ENCODE measurements at places on chromosomes 5 and 9.

GRCh38 chr5:174723979-174724483 lies 351 bp upstream of the MSX2 start:
- DNase-seq: no peak

DNA sequence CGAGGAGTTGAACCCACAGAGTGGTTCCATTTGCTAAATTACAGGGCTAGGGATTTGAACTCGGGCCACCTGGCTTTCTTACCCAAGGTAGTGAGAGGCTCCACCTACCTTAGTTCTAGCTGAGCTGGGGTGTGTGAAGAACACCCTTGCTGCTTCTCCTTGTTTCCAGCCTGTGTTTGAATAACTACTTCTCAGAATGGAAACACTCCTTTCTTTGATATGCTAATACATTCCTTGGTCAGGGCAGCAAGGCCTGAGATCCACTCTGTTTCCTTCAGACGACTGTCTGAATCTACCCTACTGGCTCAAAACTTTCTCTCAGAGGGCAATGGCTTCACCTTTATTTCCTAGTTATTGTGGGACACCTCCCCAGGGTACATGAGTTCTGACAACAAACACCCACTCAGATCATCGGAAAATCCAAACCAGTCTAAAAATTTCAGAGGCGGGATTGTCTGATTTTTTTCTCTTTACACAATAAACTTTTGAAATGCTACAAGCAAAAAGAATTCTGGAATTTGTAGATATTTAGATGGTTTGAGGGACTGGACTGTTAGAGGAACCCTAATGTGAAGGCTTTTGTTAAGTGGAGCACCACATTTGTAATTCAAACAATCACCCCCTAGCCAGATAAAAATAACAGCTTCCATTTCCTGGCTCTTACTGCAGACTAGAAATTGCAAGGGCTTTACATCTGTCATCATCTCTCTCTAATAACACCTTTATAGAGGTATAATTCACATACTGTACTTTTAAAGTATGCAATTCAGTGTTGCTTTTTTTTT lies 4.0 kb upstream of the ATP6V1G1 start:
- no peak for DNase-seq

GRCh38 chr5:11069041-11069440 lies 308.0 kb upstream of the DAP start:
- no peak for DNase-seq

DNA sequence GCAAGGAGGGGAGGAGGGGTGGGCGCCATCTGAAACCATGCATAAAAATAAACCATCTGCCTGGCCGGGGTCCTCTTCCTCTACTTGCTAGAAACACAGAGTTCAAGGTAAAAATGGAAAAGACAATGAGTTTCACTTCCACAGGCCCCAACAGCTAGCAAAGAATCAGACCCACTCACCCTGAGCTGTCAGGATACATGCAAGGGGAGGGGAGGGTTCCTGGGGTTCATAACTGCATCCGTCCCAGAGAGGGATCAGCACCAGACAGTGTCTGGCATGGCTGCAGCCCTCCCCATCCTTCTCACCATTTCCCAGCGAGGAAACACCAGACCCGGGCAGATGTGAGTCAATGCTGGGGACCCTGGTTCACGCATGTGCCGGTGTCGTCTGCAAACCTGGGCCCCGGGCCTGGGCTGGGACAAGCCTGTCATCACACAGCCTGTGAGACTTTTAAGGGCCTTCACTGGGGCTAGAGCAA lies 55.4 kb downstream of the SEMA4D start:
- DNase-seq: no peak

GRCh38 chr5:65026816-65027548 lies 258.3 kb downstream of the CWC27 start:
- DNase-seq: no peak

GRCh38 chr5:59598547-59598874 lies 295.0 kb downstream of the PDE4D start:
- no peak for DNase-seq

DNA sequence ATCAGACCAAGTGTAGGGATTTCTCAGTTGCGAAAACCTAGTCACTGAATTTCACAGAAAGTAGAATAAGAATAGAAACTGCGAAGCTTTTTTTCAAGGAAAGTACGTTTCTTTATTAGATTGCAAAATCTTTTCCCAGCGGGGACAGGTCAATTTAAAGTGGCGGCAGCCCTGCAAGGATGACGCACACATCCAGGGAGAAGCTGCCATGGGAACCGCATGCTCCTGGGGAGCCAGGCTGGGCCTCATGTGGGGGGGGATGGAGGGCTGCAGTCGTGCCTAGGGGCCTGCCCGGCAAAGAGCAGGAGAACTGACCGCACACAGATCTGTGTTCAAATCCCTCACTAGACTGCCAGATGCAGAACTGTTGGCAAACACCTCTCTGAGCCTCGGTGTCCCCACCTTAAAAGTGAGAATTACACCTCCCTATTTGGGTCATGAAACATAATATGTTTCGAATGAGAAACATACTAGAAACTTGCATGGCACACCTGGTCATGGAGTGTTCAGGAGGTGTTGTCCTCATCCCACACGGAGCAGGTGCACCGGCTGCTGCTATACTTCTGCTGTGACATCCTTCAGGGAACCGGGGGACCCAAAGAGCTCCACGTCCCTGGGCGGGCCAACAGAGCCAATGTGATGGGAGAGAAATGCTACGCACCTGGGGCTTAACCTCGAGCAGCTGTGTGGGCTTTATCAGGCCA lies 127.8 kb upstream of the PHYKPL start:
- no peak for DNase-seq

DNA sequence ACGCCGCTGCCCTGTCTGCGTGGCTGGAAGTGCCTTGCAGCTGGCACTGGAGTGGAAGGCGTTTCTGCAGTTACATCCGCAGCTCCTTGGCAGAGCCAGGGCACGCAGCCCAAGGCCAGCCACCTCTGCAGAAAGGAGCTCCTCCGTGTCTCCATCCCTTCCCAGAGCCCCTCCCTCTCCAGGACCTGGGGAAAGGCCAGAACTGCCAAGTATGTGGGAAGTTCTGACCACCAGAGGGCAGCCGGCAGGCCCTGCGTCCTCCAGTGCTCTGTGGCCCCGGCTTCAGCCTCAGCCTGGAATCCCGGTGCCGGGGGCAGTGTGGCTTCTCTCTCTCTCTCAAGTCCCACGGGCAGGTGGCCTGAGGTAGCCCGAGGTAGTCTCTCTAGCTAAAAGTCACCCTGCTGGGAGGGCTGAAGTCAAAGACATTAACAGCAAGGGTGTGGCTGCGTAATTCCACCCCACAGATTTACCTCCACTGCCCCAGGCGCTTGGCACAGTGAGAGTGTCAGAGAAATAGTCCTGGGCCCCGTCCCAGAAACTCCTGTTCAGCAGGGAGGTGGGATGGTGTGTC lies 101.7 kb upstream of the FCN2 start:
- DNase-seq: peak; percentile 75

DNA sequence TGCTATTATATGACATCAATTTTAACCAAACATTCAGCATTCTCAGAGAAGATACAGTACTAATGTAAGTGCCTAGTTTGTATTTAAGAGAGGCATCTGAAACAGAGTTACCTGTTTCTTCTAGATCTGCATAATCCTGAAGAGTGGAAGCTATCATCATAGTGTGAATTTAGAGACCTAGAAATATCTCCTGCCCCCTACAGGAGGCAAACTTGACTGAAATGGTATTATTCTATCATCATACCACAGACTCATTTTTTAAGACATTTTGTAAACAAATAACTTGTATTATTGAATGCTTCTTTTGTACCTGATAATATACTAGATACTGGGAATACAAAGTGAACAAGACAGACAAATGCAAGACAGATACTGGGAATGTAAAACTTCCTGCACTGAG lies 216.8 kb upstream of the RPS23 start:
- DNase-seq: peak; percentile 1

DNA sequence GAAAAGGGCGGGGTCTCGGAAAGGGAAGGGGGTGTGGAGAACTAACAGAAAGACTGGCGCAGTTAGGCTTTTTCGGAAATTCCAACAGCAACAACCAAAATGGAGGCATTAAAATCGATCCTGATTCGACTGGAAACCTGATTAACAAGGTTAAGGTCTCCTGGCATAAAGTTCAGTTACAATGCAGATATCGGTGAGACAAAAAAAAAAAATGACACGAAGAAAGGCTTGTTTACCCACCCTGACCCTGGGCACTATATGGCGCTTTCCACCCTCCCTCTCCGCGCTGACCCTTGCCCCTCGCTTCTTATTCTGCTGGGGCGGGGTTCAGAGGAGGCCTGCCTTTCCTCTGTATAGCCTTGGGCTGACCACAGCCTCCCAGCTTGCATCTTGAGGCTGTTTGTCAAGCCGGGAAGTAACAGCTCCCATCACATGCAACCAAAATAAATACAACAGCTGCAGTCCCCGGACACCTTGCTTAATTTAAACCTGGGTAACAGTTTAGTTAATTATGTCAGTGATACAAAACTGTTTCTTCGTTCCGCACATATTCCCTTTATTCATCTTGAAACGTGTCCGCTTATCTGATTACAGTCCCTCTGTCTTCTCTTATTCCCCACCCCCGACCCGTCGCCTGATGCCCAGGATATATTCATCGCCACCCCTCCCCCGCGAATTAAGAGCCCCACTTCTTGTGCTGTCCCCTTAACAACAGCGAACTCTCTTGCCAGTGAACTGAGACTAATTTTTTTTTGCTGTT lies 795 bp upstream of the PJA2 start:
- DNase-seq: peak; percentile 84

All from foreskin fibroblast (primary cell).